Mesenchymal stem cell (in vitro differentiated cells and primary cell): ENCODE measurements at places on chromosomes 7 and 10.
A peak's percentile ranks its signal among the peaks of the same experiment; 100 is the strongest.

DNA sequence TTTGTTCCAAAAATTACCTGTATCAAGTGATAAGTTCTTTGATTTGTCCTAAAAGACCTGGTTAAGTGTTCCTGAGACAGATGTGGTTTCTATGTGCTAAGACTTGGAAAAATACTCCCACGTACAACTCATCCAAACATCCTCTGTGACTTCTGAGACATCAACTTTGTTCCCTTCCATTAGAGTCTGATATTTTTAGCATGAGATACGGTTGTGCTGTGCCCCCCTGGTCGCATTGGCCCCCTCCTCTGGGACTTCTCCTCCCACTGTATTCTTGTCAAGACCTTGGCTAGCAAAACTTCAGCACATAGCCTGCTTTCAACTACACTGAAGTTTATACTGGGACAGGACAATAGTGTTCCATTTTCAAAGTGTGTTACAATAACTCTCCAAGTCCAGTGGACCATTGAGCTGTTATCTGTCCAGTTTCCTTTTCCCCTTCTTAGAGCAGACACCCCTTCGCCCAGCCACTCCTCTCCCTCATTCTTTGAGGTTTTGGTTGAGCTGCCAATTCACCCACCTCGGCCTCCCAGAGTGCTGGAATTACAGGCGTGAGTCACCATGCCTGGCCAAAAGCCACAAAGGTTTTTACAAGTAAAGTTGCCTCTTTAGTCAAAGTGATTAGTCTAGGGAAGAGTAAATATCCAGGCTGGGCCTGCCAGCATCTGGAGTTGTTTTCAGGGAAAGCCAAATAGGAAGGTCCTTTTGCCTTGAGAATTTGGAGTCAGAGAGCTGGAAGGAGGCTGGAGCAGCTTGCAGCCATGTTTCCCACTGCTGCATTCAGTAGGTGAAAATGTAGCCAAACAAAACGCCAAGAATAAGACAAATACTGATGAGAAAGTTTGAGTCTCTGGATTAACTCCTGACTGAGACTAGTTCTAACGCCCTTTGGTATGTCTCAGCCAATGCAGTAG is 17.8 kb upstream of the PDLIM1 start:
- DNase-seq: peak; percentile 97

GRCh38 chr7:92025260-92025659 is 84.6 kb downstream of the AKAP9 start:
- peak; percentile 26 for DNase-seq

DNA sequence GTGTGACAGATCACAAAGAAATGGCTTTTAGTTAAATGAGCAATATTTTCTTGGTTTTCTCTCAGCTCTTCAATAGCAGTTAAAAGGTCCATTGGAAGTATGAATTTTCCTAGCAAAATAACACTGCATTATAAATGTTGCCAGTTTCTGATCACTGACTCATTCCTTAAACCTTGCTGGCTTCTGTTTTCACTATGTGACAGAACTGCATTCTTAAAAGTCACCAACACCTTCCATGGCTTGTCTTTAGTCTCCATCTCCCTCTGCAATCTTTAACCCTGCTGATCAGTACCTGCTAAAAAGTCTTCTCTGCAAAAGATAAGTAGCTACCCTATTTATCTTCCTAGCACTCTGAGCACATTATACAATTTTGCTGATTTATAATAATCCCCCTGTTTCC is 405.0 kb upstream of the LRRN3 start:
- no peak for DNase-seq

DNA sequence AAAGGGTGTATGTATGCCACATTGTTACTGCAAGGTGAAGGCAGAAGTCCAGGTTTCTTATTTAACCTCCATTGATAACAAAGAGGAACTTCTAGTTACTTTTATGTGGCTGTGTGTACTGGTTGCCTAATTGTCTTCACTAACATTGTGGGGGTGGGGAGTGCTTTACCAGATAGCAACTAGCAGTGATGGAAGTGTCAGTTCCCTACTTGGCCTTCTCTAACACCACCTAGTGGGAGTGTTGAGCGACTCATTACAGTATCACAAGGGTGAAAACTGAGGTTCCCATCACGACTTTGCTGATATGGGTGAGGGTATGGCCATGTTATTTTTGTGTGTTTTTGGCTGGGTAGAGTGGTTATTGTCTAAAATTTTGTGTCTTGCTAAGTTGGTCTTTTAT is 274.4 kb downstream of the THSD7A start:
- DNase-seq: peak; percentile 61

DNA sequence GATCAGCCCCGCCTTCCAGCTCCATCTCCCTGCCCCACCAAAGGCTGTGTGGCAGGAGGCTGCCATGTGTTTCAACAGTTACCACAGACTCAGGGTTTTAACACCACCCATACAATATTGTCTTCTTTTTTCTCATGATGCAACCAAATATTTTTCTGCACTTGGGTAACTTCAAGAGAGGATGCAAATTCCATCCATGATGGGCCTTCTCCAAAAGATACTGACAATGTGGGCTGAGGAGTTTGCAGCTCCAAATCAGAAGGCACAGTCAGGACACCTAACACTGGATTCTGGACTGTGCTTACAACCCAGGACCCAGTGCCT is 347.9 kb downstream of the GRID1 start:
- DNase-seq: no peak

DNA sequence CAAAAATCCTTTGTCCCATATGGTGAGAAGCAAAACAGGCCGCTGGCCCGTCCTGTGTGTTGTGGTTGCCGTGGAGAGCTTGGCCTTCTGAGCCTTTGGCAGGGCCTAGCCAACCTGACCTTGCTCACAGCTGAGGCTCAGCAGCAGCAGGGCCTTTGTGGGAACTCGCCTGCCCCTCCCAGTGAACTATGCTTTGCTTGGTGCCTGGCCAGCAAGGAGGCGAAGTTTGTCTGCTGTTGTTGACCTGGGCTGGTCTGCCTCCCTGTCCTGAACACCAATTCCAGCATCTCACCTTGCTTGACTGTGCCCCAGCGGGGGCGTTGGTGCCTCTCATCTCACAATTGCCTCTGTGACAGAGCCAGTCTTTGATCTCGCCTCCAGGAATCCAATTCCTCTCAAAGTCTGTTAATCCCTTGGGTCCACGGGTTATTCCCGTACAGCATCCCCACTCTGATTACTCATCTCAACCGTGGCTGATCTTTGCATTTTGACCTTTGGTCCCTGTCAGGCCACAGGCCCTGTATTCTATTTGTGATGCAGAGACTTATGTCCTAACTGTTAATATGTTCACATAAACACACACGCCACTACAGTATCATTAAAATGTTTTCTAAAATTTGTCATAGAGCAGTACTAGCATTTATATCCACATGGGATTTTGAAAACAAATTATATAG is 22.6 kb downstream of the EPDR1 start:
- peak; percentile 18 for DNase-seq

- DNase-seq: no peak
Observed at GRCh38 chr10:105037022-105037421, 395.9 kb downstream of the SORCS3 start.

- DNase-seq: peak; percentile 19
Observed at GRCh38 chr10:75038335-75038734, 73.1 kb upstream of the SAMD8 start.

- no peak for DNase-seq
Observed at GRCh38 chr10:108411206-108411605, 1246.7 kb upstream of the SORCS1 start.

DNA sequence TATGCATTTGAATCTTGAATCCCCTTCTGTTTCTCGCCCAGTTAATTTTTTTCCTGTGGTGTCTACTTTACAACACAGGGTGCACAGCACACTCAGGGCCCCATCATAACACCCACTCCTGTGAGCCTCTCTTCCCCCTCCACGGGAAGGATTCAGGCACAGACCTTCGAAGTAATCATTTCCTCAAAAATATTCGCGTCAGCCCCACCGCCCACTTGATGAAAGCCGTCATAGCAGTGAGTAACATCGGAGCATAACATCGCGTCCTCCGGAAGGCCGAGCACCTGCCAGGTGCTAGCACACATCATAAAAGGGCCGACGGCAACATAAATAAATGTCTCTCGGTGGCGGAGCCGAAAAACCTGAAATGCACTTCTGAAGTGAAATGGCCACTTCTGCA is 201.7 kb upstream of the ADARB2 start:
- DNase-seq: no peak

GRCh38 chr10:2700626-2701305 is 366.6 kb upstream of the PFKP start:
- no peak for DNase-seq

- no peak for DNase-seq
Observed at GRCh38 chr7:74612015-74612829, 45.3 kb upstream of the GTF2I start.

- DNase-seq: peak; percentile 28
Observed at GRCh38 chr10:23053036-23053435, 42.3 kb upstream of the MSRB2 start.

DNA sequence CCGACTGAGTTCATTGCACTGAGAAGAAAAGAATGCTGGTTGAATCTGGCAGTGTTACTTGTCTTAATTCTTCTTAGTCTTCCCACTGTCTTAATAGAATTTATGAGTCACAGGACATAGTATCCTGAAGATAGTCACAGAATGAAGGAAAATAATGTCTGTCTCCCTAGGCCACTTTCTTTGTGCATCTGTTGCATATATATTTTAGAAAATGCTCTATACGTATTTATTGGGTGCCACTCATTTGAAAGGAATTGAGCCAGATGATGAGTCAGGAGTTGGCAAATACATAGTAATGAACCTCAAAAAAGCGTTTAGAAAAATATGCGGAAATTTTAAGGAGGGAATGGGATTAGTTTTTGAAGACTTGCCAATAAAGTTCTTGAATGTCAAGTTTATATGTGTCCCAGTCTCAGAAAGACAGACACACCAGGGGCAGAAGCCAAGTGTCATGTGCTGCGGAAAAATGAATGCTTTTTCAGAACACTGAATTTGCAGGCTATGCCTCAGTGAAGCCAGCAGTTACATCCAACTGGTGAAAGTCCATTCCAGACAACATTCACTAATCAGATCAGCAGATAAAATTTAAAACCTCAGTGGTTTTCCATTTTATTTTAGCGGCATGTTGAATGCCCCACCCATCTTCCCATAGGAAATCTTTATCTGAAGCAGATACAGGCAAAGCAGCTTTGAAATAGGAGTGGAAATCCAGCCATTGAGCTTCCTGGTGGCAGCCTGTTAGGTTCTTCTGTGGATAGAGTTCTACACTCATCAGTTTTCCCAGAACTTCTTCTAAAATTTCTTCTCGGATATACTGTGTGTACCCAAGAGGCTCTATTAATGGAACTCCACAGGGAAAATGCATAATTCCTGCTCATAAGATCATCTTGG is 308.4 kb downstream of the BICC1 start:
- peak; percentile 55 for DNase-seq

DNA sequence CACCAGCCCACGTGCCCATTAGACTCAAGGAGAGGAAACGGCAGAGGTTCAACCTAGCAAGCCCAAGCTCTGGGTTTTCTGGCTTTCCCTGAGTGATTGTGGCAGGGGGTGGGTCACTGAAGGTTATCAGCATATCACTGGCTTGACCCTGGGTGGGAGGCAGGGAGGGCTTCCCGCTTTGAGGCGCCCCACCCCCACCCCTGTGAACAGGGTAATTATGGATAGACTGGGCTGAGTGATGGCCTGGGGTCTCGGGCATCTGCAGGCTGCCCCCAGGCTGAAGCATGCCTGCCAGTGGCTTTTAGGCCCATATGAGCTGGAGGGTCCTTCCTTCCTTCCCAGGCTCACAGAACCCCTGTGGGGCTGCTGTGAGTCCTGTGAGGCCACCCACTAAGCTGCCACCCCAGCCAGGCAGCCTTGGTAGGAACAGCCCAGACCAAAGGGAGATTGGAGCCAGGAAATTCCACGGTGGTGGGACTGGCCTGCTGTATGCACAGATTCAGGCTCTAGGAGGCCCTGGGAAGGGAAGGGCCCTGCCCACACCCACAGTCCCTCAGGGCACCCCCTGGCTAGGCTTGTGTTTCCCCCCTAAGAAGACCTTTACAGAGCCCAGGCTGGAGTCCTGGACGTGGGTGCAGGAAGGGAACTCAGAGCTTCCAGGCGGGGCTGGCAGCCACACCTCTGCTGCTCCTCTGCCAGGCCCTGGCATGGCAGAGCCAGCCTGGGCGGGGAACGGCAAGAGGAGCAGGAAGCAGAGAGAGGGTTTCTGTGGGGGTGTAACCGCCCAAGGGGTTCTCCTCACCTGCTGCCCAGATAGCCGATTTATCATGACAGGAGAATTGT is 33.1 kb downstream of the GPRIN2 start:
- peak; percentile 26 for DNase-seq
